ENCODE measurements at places on chromosomes 6 and 20.

DNA sequence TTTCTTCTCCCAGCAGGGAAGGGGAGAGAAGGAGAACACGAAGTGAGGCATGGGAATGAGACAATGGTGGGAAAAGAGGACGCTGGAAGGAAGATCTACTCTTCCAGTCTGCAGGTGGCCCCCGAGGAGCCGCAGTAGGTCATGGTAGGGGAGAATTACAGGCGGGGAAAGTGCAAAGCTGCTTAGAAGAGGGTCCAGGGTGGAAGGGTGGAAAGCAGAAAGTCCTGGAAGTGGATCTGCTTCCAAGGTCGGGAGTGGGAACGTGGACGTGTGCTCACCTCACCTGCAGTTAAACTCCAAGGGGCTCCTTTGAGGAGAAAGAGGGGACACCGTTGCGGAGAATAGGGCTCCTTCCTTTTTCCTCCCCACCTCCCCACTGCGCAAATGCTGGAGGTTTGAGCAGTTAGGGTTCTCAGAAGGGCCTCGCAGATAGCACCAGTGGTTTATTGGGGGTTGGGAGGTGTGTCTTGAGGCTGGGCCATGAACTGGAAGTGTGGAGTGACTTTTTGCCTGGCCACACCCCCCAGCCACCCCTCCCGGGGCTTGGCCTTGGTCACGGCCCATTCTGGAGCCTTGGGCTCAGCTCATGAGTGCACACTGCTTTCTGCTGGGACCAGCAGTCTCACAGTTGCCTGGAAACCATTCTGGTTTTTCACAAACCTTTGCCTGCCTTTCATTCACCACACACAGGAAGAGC is 100.4 kb upstream of the MLN start:
- no peak for DNase-seq
- no peak overlapping the region for H3K4me3 ChIP-seq
- no peaks in the 10 kb centered on the region for H3K36me3 ChIP-seq
- no peaks in the 10 kb centered on the region for H3K27me3 ChIP-seq
- H3K4me1 ChIP-seq: no peaks in the 10 kb centered on the region
- H3K27ac ChIP-seq: no peak overlapping the region

DNA sequence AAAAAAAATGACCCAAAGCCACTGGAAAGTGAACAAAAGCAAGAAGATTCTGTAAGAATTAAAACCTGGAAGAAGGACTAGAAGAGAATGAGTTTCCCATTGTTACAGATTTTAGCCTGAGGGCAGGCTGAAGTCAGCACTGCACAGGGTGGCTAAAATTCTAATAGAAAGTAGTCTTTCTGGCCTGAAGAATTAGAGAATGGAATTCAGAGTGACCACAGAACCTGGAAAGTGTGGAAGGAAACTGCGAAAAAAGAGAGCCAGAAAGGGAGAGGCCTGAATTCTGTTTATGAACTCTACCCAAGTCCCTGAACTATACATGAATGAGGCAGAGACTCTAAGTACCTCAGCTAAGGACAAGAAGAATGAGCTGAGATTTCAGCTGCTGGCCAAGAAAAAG is 38.9 kb upstream of the FILIP1 start:
- H3K4me1 ChIP-seq: peaks cover 7% of the 10 kb centered on the region
- H3K36me3 ChIP-seq: no peaks in the 10 kb centered on the region
- peak; percentile 84 for DNase-seq
- no peaks in the 10 kb centered on the region for H3K27me3 ChIP-seq

- H3K27ac ChIP-seq: no peak overlapping the region
- no peaks in the 10 kb centered on the region for H3K27me3 ChIP-seq
- H3K4me3 ChIP-seq: no peak overlapping the region
- no peaks in the 10 kb centered on the region for H3K36me3 ChIP-seq
- no peaks in the 10 kb centered on the region for H3K4me1 ChIP-seq
- no peak for DNase-seq
These were observed 20.3 kb downstream of the SNTA1 start for GRCh38 chr20:33423141-33423834.

GRCh38 chr6:5459346-5459745 is 198.0 kb downstream of the FARS2 start:
- no peak for DNase-seq
- H3K36me3 ChIP-seq: no peaks in the 10 kb centered on the region
- H3K4me1 ChIP-seq: peaks cover 2% of the 10 kb centered on the region
- H3K27me3 ChIP-seq: no peaks in the 10 kb centered on the region

- H3K27me3 ChIP-seq: no peaks in the 10 kb centered on the region
- peak; percentile 30 for DNase-seq
- H3K4me3 ChIP-seq: peak overlapping the region; percentile 38
- H3K36me3 ChIP-seq: no peaks in the 10 kb centered on the region
- H3K27ac ChIP-seq: peak overlapping the region; percentile 47
These were observed 59.9 kb upstream of the MAP3K4 start for GRCh38 chr6:160931378-160932310.

- no peak overlapping the region for H3K27ac ChIP-seq
- no peaks in the 10 kb centered on the region for H3K36me3 ChIP-seq
- peaks cover 9% of the 10 kb centered on the region for H3K4me1 ChIP-seq
These were observed 722.0 kb upstream of the FLRT3 start for GRCh38 chr20:15059438-15059837.

DNA sequence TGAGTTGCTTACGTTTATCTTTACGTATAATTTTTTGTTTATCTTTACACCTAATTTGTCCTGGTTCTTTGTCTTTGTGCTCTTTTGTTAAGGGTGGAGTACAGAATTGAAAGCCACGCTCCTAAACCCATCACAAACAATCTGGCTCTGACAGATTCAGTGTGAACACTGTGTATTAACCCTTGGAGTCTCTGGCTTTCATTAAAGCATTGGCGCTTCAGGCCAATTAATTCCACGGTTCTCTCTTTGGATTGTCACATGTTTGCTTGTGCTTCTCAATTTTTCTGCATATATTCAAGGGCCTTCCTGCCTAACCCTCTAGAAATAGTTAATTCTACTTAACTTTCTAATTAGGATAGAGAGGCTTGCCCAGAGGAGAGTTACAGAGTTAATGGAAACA is 38.6 kb downstream of the NKX2-4 start:
- H3K4me3 ChIP-seq: no peak overlapping the region
- H3K27me3 ChIP-seq: no peaks in the 10 kb centered on the region
- peaks cover 16% of the 10 kb centered on the region for H3K36me3 ChIP-seq
- DNase-seq: no peak

DNA sequence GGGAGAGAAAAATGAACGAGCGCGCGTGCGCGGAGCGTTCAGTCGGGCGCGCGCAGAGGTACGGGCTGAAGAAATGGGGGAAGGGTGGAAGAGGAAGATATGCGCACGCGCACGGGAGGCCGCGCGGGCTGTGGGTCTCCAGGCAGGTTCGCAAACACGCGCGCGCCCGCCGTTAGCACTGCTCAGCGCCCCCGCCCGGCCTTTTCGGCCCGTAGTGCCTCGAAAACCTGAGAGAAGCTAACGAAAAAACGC is 393 bp downstream of the BCLAF1 start:
- H3K4me1 ChIP-seq: peaks cover 5% of the 10 kb centered on the region
- peaks cover 2% of the 10 kb centered on the region for H3K36me3 ChIP-seq
- H3K27me3 ChIP-seq: no peaks in the 10 kb centered on the region
- peak overlapping the region; percentile 94 for H3K27ac ChIP-seq
- peak overlapping the region; percentile 93 for H3K4me3 ChIP-seq

DNA sequence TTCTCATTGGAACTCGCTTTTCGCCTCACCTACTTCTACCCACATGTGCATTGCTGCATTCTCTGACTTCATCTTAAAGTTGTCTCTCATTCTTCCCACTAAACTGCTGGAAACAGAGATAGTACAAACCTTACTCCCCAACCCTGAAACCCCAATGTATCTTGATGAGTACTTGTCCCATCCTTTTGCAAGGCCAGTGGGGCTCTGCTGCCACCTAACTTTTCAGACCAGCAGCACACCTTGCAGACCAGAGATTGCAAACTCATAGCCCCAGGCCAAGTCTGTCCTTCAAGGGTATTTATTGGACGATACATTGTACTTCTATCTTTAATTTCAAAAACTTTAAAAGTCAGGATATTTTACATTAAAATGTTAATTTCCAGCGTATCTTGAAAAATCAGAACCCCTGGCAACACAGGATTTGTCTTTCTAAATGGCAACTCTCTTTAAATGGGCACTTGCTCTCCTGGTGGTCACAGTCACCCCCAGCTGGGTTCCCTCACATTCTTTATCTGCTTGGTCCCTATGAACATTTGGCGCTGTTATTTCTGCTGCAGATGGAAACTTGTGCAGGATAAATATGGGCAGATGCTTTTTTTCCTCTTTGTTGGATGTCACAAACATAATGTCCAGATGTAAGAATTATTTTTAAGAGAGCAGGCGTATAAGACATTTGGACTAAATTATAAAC is 83.9 kb downstream of the SOD2 start:
- no peaks in the 10 kb centered on the region for H3K27me3 ChIP-seq
- H3K4me3 ChIP-seq: no peak overlapping the region
- no peaks in the 10 kb centered on the region for H3K36me3 ChIP-seq
- no peak overlapping the region for H3K27ac ChIP-seq

DNA sequence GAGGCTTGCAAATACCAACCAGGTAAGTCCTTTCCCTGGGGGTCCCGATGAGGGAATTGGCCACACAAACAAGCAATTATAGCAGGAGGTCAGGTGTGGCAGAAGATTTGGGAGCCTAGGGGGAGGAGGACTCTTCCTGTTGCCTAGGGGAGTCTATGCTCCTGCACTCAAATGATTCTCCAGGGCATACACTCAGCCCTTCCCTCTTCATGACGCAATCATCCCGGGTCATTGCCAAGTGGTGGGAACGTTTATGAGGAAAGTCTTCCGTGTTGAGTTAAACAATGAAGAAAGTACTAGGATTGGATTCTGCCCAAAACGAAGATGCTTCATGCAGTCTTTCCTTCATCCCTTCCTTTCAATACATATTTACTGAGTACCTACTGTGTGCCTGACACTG is 186.5 kb upstream of the TSHZ2 start:
- H3K36me3 ChIP-seq: no peaks in the 10 kb centered on the region
- peak; percentile 31 for DNase-seq
- H3K4me3 ChIP-seq: no peak overlapping the region
- no peaks in the 10 kb centered on the region for H3K27me3 ChIP-seq
- H3K27ac ChIP-seq: no peak overlapping the region

DNA sequence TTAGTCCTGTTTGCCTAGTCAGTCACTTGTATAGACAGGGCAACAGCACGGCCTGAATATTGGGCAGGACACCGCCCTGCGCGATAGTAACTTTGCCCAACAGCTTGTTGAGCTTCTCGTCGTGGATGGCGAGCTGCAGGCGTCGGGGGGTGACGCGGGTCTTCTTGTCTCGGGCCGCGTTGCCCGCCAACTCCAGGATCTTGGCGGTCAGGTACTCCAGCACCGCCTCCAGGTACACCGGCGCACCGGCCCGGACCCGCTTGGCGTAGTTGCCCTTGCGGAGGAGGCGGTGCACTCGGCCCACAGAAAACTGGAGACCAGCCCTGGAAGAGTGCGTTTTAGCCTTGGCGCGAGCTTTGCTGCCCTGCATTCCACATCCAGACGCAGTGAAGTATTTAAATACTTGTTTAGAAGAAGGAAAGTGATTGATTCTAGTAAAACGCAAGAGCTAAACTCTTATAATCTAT is 92.8 kb upstream of the BTN3A2 start:
- peaks cover 3% of the 10 kb centered on the region for H3K4me1 ChIP-seq
- peak overlapping the region; percentile 93 for H3K27ac ChIP-seq
- peak; percentile 75 for DNase-seq
- no peaks in the 10 kb centered on the region for H3K27me3 ChIP-seq

GRCh38 chr6:36350681-36351571 is 14.2 kb upstream of the BNIP5 start:
- no peaks in the 10 kb centered on the region for H3K27me3 ChIP-seq
- H3K27ac ChIP-seq: no peak overlapping the region
- no peaks in the 10 kb centered on the region for H3K36me3 ChIP-seq
- H3K4me3 ChIP-seq: no peak overlapping the region
- H3K4me1 ChIP-seq: peaks cover 7% of the 10 kb centered on the region

GRCh38 chr20:62298577-62299249 is 4.1 kb upstream of the ADRM1 start:
- peaks cover 11% of the 10 kb centered on the region for H3K4me1 ChIP-seq
- H3K27ac ChIP-seq: no peak overlapping the region
- no peak overlapping the region for H3K4me3 ChIP-seq
- peaks cover 31% of the 10 kb centered on the region for H3K36me3 ChIP-seq
- no peaks in the 10 kb centered on the region for H3K27me3 ChIP-seq

GRCh38 chr20:29079769-29080690 is 2177.4 kb upstream of the DEFB115 start:
- no peaks in the 10 kb centered on the region for H3K36me3 ChIP-seq
- DNase-seq: peak; percentile 97
- no peak overlapping the region for H3K27ac ChIP-seq
- H3K4me1 ChIP-seq: no peaks in the 10 kb centered on the region

DNA sequence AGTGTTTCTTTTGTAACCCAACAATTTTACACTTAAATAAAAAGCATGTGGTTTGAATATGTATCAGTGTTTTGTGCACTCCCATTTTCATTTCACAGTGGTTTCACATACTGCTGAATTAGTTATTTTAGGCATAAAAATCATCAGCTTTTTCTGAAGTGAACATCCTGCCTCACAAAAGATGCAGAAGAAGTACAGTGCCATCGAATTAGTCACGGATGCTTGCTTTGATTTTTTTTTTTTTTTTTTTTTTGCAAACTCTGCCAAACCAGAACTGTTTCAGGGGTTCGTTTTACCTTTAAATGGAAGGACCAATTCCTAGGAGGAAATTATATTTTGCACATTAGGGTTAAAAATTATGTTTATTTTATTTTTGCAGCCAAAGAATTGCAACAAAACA is 158.6 kb downstream of the RPS12 start:
- H3K36me3 ChIP-seq: no peaks in the 10 kb centered on the region
- no peaks in the 10 kb centered on the region for H3K27me3 ChIP-seq
- no peak for DNase-seq
- H3K4me1 ChIP-seq: no peaks in the 10 kb centered on the region

- no peak overlapping the region for H3K4me3 ChIP-seq
- no peak for DNase-seq
- no peak overlapping the region for H3K27ac ChIP-seq
- peaks cover 2% of the 10 kb centered on the region for H3K4me1 ChIP-seq
- no peaks in the 10 kb centered on the region for H3K36me3 ChIP-seq
These were observed 70.5 kb upstream of the ZNF217 start for GRCh38 chr20:53664121-53664520.

DNA sequence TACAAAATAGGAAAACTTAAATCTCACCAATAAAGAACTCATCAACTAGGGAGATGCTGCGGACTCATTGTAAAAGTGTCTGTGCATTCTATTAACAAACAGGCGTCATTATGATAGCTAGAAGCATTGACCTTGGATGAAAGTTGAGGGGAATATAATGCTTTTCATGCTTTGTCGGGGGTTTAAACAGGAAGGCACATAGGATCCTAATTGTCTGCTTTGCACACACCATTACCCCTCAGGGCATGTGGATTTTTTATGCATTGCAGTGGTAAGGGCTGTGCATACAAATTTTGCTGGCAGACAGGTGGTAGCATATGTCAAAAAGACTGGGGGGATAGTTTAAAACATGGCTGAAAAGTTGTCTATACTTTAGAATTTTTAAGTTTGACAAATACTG is 447.9 kb upstream of the PLCB4 start:
- H3K27me3 ChIP-seq: no peaks in the 10 kb centered on the region
- no peak for DNase-seq
- H3K4me3 ChIP-seq: no peak overlapping the region
- H3K27ac ChIP-seq: no peak overlapping the region
